ENCODE measurements at places on chromosomes 2 and 18.

- DNase-seq = peak; percentile 54
Observed at GRCh38 chr2:140698636-140699035, 1432.2 kb downstream of the LRP1B start.

DNA sequence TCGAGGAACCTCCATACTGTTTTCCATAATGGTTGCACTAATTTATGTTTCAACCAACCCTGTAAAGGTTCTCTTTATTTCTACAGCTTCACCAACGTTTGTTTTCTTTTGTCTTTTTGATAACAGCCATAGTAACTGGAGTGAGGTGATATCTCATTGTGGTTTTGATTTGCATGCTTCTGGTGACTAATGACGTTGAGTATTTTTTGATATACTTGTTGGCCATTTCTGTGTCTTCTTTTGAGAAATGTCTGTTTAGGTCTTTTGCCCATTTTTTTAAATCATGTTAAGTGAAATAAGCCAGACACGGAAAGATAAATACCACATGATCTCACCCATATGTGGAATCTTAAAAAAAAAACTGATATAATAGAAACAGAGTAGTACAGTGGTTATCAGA lies 74.8 kb upstream of the SMIM21 start:
- no peak for DNase-seq

- no peak for DNase-seq
Observed at GRCh38 chr2:67338601-67339233, 58.4 kb upstream of the ETAA1 start.

GRCh38 chr2:80292474-80292873 lies 12.1 kb downstream of the LRRTM1 start:
- no peak for DNase-seq

DNA sequence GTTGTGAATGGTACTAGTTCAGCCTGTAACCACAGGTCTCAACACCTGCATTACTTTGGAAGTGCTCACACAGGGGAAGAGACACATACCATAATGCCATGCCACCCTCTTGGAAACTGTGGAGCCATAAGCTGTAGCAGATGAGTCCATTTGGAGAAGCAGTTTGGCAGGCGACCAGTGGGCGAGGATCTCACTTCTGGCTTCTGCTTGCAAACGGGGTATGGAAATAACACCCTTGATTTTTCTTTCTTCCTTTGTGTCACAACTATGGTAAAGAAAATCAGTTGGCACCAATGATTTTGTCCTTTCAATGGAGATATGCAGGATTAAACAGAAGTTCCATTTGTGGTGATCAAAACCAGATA lies 28.6 kb downstream of the APOB start:
- DNase-seq = no peak

DNA sequence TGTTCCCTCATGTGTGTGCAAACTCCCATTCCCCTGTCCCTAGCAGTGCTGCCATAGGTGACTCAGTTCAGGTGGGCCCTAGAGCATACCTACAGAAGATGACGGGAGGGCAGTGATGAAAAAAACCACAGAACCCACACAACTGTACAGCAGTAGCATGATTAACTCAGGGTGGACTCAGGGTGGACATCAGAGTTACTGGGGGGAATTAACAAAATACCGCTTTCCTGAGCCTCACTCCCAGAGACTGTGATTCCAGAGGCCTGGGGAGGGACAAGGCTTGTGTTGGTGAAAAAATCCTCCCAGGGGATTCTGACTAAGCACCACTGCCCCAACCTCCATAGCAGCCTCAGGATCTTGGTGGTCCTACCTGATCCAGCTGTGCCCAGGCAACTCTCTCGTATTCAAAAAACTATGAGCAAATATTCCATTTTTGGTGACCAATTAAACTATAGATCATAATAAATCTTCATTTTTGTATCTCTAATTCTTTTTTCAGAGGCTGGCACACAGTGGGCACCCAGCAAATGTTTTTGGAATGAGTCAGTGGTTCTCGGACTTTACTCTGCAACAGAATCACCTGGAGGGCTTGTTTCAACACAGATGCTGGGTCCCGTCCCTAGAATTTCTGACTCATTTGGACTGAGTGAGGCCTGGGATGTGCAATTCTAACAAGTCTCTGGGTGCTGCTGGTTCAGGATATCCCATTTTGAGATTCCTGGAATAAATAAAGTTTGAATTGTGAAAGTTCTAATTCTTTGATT lies 84.1 kb upstream of the NABP1 start:
- no peak for DNase-seq

DNA sequence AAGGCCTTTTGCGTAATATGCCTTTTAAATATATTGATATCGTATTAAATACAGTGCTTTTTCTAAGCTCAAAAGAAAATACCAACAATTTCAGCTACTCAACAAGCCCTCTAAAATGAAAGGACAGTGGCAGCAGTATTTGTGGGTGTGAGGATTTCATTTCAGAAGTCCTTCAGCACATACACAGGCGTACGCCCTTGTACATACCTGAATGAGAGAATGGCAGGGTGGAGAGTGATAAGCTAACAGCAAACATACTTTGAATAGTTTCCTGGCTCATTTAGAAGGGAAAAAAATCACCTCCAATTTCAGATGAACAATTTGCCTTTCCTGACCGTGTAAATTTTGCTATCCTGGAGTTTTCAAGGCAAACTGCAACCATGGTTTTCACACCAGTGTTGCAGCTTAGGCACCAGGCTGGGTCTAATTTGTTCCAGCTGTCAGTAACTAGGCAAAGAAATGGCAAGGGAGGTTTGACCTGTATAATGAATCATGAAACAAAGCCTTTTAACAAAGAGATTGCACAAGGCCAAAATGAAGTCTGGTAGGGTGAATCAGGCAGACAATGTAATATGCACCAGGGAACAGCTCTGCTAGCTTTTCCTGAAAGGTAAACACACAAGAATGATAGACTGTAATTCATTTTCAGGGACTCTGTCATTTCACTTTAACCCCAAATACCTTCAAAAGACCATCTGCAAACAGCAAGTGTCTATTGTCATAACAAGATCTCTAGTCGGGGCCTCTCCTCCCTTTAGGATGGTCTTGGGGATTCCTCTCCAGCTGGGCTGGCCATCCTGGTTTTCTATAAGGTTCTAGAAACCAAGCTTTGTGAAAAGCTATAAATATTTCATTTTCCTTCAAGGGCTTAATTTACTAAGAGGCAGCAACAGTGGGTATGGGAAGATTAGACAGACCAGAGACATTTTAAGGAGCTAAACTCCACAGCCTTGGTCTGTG lies 11.5 kb downstream of the ANKRD29 start:
- peak; percentile 48 for DNase-seq

GRCh38 chr2:85909005-85909404 lies 20.2 kb upstream of the ST3GAL5 start:
- no peak for DNase-seq

DNA sequence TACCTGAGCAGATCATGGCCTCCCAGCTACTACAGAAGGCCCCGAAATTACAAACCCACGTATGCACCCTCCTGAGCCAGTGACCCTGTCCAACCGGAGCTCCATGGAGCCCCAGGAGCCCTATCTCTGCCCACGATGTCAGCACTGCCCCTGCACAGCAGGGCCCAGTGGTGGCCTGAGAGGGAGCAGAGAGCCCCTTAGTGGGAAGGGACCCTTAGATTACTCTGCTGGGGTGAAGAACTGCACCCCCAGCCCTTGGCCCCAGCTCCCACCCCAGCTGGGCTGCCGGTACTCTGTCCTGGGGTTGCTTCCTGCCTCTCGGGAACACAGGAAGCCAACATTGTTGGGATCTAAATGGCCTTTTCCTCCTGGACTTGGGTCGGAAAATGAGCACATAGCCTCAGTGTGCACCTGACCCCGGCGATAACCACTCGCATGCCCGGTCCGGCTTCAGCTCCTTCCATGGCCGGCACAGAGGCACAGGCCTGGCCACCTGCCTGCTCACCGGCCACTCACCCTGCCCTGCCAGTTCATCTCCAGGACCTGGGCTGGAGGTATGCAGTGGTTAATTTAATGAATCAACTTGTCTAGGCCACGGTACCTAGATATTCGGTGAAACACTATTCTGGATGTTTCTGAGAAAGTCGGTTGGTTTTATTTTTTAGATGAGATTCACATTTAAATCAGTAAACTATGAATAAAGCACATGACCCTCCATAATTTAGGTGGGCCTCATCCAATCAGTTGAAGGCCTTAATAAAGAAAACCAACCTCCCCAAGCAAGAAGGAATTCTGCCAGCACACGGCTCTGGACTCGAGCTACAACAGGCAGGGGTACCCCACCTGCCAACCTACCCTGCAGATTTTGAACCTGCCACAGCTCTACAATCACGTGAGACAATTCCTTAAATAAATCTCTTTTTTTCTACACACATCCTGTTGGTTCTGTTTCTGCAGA lies 19.2 kb downstream of the TNS1 start:
- no peak for DNase-seq

DNA sequence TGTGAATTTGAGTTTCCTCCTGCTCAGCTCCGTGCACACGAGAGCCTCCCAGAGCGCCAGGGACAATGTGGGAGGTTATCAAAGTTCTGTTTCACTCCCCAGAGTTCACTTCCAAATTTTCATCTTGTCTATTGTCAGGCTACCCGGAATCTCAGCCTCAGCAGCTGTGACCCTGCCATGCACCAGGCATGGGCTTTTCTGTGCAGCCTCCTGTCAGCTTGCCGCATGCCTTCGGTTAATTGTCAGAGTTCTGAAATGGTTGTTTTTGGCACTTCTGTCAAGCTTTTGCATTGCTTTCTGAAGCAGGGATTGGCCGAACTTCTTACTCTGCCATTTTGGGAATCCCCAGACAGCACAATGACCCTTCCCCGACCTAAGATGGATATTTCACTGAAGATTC lies 60.4 kb downstream of the SH3YL1 start:
- DNase-seq = no peak

GRCh38 chr2:231294571-231295362 lies 96.3 kb downstream of the ARMC9 start:
- DNase-seq = no peak

DNA sequence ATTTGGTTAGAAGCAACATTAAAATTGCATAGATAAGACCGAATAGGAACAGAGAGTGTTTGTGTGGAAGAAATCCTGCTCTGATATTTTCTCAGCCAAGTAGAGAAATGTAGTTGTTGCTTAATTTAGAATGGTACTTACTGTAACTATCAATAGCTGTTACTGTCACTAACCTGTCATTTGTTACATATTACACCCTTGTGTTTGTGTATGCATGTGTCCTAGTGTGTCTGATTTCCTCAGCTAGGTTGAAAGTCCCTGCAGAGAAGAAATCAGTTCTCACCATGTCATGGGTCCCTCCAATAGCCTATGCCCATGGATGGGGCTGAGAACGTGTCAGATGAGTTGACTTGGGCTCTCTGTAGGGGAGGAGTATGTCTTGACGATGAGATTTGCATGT lies 94.4 kb downstream of the SPTBN1 start:
- no peak for DNase-seq

GRCh38 chr2:48734576-48735303 lies 20.8 kb downstream of the LHCGR start:
- DNase-seq = no peak

DNA sequence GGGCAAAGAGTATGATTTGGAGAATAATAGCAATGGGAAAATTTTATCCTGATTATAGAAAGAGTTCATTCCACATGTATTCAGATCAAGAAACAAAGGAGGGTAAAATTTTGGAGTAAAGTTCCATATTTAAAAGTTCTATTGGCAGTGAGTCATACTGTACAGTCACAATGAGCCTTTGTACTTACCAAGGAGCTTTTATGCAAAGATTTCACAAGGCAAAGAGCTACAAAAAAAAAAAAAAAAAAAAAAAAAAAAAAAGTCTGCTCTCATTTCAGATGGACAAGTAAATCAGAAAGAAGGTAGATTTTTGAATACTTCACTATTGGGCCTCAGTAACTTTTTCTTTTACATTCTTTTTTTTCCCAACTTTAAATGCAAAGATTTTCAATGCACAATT lies 1802.2 kb upstream of the PIK3C3 start:
- DNase-seq = no peak

GRCh38 chr2:40219141-40219540 lies 232.7 kb downstream of the SLC8A1 start:
- DNase-seq = no peak

GRCh38 chr2:173652311-173652710 lies 297.6 kb downstream of the CDCA7 start:
- no peak for DNase-seq

- peak; percentile 70 for DNase-seq
Observed at GRCh38 chr2:84686783-84687476, 170.6 kb downstream of the DNAH6 start.

DNA sequence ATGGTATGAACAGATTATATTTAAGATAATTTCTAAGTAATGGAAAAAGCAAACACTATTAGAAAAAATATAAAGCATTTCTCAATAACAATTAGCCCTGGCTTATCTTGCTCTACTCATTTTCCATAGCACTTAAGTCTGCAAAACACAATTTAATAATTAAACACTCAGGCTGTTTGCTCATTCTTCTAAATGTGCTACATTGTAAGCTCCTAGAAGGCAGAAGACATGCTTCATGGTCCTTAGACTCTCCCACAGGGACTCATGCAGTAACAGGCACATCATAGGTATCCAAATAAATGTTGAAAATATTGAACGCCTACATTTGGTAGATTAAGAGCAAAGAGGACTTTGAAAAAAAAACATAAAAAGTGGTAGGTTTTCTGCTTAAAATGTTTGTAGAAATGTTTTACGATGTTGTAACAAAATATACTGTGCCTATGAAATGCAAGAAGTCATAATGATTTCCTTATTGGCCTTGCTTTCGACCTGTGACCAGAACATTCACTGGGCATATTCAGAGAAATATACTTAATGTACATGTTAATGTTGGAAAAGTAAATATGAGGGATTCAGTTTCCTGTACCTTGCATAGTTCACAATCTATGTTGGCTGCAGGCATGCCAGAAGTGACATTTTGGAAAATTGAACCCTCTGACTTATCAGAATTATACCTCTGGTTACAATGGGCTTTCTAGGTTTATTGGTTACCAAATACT lies 27.2 kb downstream of the G6PC2 start:
- no peak for DNase-seq

DNA sequence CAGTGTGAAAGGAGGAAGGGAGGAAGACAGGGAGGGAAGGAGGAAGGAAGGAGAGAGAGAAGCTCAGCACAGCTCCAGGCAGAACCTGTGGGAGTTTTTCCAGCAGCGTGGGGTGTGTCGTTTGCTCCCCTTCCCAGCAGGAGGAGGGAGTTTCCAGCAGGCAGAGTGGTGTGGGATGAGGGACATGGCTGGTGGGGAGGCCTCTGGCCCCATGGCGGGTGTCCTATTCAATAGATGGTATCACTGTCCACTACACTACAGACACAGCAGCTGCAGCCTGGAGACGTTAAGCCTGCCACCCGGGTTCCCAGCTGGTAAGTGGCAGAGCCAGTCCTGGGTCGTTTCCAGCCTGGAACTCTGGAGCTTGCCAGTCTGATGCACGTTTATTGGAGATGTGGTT lies 44.7 kb downstream of the GLI2 start:
- DNase-seq = no peak

- peak; percentile 73 for DNase-seq
Observed at GRCh38 chr18:57437766-57438671, 2.8 kb downstream of the ONECUT2 start.

All from cardiac muscle cell (in vitro differentiated cells and primary cell).